ENCODE measurements at places on chromosomes 12 and 14.

- no peak for DNase-seq
Observed at GRCh38 chr12:67068204-67068731, 200.9 kb upstream of the CAND1 start.

DNA sequence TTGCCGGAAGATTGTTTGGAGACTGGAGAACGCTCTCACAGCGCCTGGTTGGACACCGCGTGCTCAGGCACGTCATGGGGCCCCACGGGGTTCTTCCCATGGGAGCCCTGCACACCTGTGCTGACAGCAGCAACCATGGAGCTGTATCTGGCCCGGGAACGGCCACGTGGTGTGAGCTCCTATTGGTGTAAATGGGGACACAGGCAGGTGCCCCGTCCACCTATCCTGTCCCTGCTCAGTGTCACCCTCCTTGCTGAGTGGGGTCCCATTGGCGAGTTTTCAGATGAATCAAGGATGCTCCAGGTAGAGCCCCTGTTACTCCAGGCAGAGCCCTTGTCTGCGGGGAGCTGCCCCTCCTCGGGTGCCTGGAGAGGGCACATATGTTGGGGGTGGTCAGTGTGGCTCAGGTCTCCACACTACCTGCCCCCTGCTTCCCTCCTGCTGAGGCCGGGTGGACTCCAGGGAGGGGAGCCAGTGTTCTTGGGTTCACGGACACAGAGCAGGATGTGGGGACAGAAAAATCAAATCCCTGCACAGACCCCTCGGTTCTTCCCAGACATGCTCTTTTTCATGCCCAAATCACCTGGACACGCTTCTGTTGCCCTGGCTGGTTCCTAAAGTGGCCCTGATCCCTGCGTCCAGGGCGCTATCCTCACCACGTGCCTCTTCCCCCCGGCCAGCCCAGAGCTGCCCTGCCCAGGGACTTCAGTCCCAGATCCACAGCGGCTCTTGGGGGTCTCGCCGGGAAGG lies 250.1 kb downstream of the ADGRD1 start:
- DNase-seq = no peak

- no peak for DNase-seq
Observed at GRCh38 chr12:54262403-54262925, 17.5 kb downstream of the CBX5 start.

- no peak for DNase-seq
Observed at GRCh38 chr12:77500089-77500488, 330.6 kb upstream of the NAV3 start.

DNA sequence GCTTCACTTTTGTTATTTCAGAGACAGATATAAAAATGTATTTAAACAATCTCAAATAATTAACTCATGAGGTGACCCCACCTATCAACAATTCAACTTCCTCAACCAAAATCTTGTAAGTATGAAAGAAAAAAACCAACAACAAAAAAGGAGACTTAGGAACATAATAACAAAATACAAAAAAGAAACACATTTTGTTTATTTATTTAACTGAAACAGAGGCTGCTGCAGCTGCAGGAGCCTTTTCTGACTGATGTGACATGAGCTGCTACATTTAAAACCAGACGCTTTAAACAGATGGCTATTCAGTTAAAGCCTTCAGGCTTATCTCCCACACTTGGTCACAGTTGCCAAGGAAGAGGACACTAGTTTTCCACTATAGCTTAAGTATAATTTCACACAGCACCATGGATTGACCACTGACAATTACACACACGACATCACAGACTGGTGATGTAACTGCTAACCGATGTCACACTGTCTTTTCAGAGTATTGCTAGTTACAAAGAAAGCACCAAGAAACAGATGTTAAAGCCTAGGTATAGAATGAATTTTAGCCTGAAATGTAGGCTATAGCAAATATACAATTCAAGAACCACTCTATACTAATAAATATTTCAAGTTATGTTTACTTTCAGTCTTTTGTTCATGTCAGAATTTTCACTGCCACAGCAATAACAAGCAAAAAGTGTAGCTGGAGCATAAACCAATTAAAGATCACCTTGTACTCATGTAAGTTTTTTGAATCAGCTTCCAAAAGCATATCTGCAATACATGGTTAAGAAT lies 113.0 kb downstream of the MED13L start:
- no peak for DNase-seq

All from activated naive CD4-positive, alpha-beta T cell (primary cell).